Left renal cortex interstitium (tissue), 4 donors: ENCODE measurements at places on chromosomes 16 and 17. TPM values are rescaled to one million over a fixed set of nuclear protein-coding genes. Genes with fewer than 3 reads are reported as not detected.

- DNase-seq, result no peak
Measured at GRCh38 chr17:55895112-55895759, 144.4 kb downstream of the PCTP start.

DNA sequence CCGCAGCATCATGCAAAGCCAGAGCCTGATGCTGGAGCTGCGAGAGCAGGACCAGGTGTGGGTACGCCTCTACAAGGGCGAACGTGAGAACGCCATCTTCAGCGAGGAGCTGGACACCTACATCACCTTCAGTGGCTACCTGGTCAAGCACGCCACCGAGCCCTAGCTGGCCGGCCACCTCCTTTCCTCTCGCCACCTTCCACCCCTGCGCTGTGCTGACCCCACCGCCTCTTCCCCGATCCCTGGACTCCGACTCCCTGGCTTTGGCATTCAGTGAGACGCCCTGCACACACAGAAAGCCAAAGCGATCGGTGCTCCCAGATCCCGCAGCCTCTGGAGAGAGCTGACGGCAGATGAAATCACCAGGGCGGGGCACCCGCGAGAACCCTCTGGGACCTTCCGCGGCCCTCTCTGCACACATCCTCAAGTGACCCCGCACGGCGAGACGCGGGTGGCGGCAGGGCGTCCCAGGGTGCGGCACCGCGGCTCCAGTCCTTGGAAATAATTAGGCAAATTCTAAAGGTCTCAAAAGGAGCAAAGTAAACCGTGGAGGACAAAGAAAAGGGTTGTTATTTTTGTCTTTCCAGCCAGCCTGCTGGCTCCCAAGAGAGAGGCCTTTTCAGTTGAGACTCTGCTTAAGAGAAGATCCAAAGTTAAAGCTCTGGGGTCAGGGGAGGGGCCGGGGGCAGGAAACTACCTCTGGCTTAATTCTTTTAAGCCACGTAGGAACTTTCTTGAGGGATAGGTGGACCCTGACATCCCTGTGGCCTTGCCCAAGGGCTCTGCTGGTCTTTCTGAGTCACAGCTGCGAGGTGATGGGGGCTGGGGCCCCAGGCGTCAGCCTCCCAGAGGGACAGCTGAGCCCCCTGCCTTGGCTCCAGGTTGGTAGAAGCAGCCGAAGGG lies 24.2 kb downstream of the C1QTNF1 start:
- DNase-seq, result no peak

GRCh38 chr17:16459855-16460550 lies 32.0 kb downstream of the LRRC75A start:
- no peak for DNase-seq

DNA sequence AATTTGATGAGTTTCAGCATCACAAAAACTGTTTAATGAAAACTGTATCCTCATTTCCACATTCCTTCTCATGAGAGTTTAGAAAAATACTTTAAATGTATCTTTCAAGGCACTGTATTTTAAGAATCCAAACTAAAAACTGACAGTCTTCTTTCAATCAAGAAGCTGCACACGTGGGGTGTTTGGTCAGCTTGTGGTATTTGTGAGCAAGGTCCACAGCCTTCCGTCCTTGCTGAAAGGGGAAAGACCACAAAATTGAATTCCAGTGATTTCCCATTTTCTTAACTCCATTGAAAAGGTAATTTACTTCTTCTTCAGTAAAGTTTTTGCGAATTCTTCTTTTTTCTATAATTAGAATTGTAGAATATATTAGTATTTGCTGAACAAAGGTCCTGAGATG lies 3.4 kb upstream of the DYNC1LI2 start:
- DNase-seq, result no peak

GRCh38 chr16:53515811-53516210 lies 12.8 kb upstream of the AKTIP start:
- DNase-seq, result no peak

GRCh38 chr16:87635541-87636049 lies 33.3 kb downstream of the JPH3 start:
- DNase-seq, result peak; percentile 17

- DNase-seq, result no peak
Measured at GRCh38 chr17:8163978-8164814, 1.4 kb upstream of the VAMP2 start.

DNA sequence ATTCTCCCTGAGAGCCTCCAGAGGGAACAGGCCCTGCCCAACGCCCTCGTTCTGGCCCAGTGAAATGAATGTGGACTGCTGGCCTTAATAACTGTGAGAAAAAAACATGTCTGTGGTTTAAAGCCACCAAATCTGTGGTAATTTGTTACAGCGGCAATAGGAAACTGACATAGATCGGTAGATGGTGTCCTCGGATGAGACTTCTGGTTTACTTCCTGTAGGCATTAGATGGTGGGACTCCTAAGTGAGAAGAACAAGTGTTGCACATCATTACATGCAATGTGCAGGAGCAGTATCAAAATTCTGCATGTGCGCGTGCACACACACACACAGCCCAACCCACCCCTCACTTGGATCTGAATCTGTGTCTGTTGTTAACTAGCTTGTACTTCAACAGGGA lies 42.0 kb downstream of the CDK5R1 start:
- no peak for DNase-seq

DNA sequence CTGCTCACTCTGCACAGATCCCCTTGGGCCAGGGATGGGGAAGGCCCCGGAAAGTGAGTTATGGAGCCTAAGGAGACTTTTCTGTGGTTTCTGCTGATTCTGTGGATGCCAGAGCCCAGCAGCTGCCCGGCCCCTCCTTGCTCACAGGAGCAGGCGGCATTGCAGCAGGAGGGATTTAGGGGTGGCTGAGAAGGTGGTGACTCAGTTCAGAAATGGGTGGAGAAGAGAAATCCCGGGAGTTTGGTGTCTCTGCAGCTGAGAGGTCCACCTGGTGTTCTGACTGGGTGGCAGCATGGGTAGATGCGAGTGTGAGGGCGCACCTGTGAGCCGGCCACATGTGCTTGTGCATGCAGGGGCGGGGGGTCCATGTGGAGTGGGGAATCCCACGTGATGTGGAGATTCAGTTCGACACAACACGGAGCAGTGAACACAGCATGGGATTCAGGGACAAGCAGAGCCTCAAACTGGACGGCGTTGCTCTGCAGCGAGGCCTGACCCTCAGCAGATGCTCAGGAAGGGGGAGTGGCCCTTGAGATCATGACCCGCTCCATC lies 16.0 kb upstream of the SPPL2C start:
- no peak for DNase-seq

DNA sequence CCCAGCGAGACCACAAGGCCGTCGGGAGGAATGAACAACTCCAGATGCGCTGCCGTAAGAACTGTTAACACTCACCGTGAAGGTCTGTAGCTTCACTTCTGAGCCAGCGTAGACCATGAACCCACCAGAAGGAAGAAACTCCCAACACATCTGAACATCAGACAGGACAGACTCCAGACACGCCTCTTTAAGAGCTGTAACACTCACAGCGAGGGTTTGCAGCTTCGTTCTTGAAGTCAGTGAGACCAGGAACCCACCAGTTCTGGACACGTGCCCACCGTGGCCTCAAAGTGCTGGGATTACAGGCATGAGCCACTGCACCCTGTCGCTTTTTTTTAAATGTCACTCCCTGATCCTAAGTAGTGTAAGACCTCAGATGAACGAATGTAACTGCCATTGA lies 17.3 kb downstream of the KPNA2 start:
- no peak for DNase-seq

DNA sequence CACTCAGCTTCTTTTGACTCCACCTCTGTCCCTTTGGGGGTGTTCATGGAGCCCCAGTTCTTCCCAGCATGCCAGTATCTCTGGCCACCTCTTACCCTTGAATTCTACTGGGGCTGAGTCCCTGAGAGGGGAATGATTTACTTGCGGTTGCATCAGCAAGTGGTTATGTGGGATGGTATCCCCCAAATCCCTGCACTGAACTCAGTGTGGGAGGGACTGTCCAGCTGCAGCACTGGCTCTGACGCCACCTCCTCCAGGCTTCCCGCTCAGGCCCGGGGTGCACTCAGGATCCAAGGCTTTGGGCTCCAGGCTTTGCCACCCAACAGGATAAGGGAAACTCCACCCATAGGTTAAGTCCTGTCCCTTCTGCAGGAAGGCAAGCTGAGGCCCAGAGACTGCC lies 21.1 kb upstream of the BRD7 start:
- no peak for DNase-seq

- DNase-seq, result no peak
Measured at GRCh38 chr16:10250137-10250828, 68.1 kb upstream of the GRIN2A start.

- no peak for DNase-seq
Measured at GRCh38 chr17:79792341-79792871, 4.5 kb downstream of the CBX8 start.

- DNase-seq, result no peak
Measured at GRCh38 chr16:25855063-25855462, 163.3 kb downstream of the HS3ST4 start.

DNA sequence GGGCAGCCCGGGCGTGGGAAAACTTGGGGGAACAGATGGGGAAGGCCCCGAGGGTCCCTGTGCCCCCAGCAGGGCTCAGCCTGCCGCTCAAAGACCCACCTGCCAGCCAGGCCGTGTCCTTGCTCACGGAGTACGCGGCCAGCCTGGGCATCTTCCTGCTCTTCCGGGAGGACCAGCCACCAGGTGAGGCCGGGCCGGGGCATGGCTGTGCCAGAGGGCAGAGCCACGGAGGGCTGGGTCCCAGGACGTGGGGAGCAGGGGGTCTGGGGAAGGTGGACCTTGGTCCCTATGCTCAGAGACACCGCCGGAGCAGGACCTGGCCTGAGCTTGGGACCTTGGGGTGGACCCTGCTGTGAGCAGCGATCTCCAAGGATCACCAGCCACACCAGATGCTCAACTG lies 509 bp downstream of the ADAD2 start:
- DNase-seq, result no peak

Gene CD300LG
- polyA plus RNA-seq, result 0.66 TPM

Gene PIMREG
- 23.1 TPM for polyA plus RNA-seq

Gene MT4
- not detected for polyA plus RNA-seq

Gene MAF
- polyA plus RNA-seq, result 42.1 TPM

Gene DDX28
- polyA plus RNA-seq, result 10.7 TPM

Gene PRSS53
- 0.48 TPM for polyA plus RNA-seq

Gene CLEC18B
- polyA plus RNA-seq, result 117 TPM
